ENCODE measurements at places on chromosomes 1 and 21. TPM values are rescaled to one million over a fixed set of nuclear protein-coding genes. Genes with fewer than 3 reads are reported as not detected.

Gene PDE4DIP
- 163 TPM for total RNA-seq

Gene NRDC
- 118 TPM for total RNA-seq

Gene HTR6
- total RNA-seq, result not detected

Gene MIB2
- 88.7 TPM for total RNA-seq

Gene ERICH3
- total RNA-seq, result not detected

Gene ZBTB8B
- not detected for total RNA-seq

Gene SLAMF1
- 1.6 TPM for total RNA-seq

Gene KRTAP13-2
- total RNA-seq, result not detected

Gene LCE1C
- total RNA-seq, result not detected

Gene CFHR3
- 0.23 TPM for total RNA-seq

GRCh38 chr1:53643041-53643880 lies 95.7 kb downstream of the GLIS1 start:
- no peak overlapping the region for H3K4me3 ChIP-seq
- no peak overlapping the region for H3K27ac ChIP-seq
- H3K4me1 ChIP-seq, result no peaks in the 10 kb centered on the region
- no peaks in the 10 kb centered on the region for H3K36me3 ChIP-seq

- DNase-seq, result no peak
- H3K36me3 ChIP-seq, result peaks cover 10% of the 10 kb centered on the region
- no peak overlapping the region for H3K4me3 ChIP-seq
- H3K27ac ChIP-seq, result no peak overlapping the region
- no peaks in the 10 kb centered on the region for H3K27me3 ChIP-seq
- no peaks in the 10 kb centered on the region for H3K4me1 ChIP-seq
These were observed 40.1 kb downstream of the SORT1 start for GRCh38 chr1:109357616-109358015.

DNA sequence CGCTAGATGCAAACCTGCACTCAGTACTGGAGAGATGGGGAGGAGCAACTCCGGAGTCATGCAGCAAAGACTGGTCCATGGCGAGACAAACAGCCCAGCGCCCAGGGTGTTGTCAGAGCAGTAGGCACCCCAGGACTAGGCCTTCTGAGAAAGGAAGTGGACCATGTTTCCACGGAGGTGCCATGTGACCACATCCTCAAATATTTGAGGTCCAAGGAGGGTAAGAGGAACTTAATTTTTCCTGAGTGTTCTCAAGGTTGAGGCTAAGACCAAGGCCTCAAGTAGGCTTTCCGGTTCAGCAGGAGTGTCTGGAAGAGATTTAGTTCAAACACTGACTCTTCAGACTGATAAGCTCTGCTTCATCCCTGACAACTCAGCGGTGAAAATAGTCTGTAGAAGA lies 186.2 kb downstream of the RHOU start:
- no peak overlapping the region for H3K4me3 ChIP-seq
- H3K4me1 ChIP-seq, result peaks cover 16% of the 10 kb centered on the region
- no peak overlapping the region for H3K27ac ChIP-seq
- H3K27me3 ChIP-seq, result no peaks in the 10 kb centered on the region
- no peak for DNase-seq
- no peaks in the 10 kb centered on the region for H3K36me3 ChIP-seq

GRCh38 chr1:237042526-237042891 lies 525 bp downstream of the RYR2 start:
- H3K4me1 ChIP-seq, result peaks cover 8% of the 10 kb centered on the region
- H3K27ac ChIP-seq, result peak overlapping the region; percentile 17
- H3K27me3 ChIP-seq, result peaks cover 43% of the 10 kb centered on the region
- no peaks in the 10 kb centered on the region for H3K36me3 ChIP-seq
- no peak for DNase-seq

- no peak overlapping the region for H3K4me3 ChIP-seq
- no peak for DNase-seq
- no peaks in the 10 kb centered on the region for H3K4me1 ChIP-seq
These were observed 58.1 kb upstream of the SH3GLB1 start for GRCh38 chr1:86646256-86646655.

DNA sequence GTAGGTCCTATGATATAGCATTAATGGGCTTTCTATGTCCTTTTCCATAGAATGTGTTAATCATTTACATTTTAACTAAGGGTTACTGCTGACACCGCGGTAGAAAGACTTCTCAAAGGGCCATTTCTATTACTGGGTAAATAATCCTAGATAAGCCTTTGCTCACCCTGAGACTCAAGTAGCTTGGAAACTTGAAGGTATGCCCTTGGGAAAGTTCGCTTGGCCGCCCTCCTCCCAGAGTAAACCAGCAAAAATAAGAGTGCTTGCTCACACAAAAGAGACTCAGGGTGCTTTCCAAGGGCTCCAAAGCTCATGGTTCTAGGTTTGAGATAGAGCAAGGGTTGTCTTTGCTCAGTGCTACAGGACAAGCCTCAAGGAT lies 85.8 kb upstream of the TMPRSS2 start:
- H3K27me3 ChIP-seq, result no peaks in the 10 kb centered on the region
- H3K4me3 ChIP-seq, result no peak overlapping the region
- H3K4me1 ChIP-seq, result peaks cover 4% of the 10 kb centered on the region
- peak overlapping the region; percentile 79 for H3K27ac ChIP-seq
- H3K36me3 ChIP-seq, result no peaks in the 10 kb centered on the region
- DNase-seq, result peak; percentile 74

DNA sequence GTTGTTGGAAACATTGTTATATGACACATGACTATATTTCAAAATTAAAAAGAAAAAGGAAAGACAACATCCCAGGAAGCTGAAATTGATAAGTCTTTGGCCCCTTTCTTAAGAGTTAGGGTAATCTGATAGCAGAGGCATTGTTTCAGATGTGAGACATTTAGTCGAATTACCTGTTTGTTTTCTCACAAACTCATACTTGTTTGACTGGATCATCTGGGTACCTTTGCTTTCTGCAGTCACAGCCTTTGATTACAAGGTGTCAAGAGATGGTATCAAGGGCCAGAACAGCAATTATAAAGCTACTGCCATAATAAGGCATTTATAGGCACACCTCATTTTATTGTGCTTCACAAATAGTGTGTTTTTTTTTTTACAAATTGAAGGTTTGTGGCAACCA lies 136.3 kb downstream of the DUSP10 start:
- no peaks in the 10 kb centered on the region for H3K4me1 ChIP-seq
- no peaks in the 10 kb centered on the region for H3K36me3 ChIP-seq
- H3K4me3 ChIP-seq, result no peak overlapping the region
- no peak overlapping the region for H3K27ac ChIP-seq

DNA sequence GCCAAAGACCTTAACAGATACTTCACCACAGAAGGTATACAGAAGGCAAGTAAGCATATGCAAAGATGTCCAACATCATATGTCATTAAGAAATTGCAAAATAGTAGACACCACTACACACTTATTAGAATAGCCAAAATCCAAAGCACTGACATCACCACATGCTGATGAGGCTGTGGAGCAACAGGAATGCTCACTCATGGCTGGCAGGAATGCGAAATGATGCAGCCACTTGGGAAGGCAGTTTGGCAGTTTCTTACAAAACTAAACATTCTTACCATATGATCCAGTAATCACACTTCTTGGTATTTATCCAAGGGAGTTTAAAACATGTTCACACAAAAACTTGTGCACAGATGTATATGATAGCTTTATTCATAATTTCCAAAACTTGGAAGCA lies 261.2 kb upstream of the AJAP1 start:
- no peak for DNase-seq
- no peaks in the 10 kb centered on the region for H3K27me3 ChIP-seq
- no peak overlapping the region for H3K27ac ChIP-seq

- no peaks in the 10 kb centered on the region for H3K4me1 ChIP-seq
- no peaks in the 10 kb centered on the region for H3K36me3 ChIP-seq
- no peak overlapping the region for H3K27ac ChIP-seq
- peaks cover 3% of the 10 kb centered on the region for H3K27me3 ChIP-seq
- H3K4me3 ChIP-seq, result no peak overlapping the region
- no peak for DNase-seq
These were observed 32.1 kb upstream of the PLA2G5 start for GRCh38 chr1:20037877-20038276.

- H3K4me3 ChIP-seq, result no peak overlapping the region
- H3K27ac ChIP-seq, result no peak overlapping the region
- no peaks in the 10 kb centered on the region for H3K4me1 ChIP-seq
- no peaks in the 10 kb centered on the region for H3K36me3 ChIP-seq
- DNase-seq, result no peak
- H3K27me3 ChIP-seq, result no peaks in the 10 kb centered on the region
These were observed 218.8 kb upstream of the CAMK1G start for GRCh38 chr1:209364716-209365115.

- H3K27me3 ChIP-seq, result no peaks in the 10 kb centered on the region
- H3K4me3 ChIP-seq, result peak overlapping the region; percentile 64
- peak; percentile 90 for DNase-seq
- peaks cover 18% of the 10 kb centered on the region for H3K4me1 ChIP-seq
- H3K36me3 ChIP-seq, result no peaks in the 10 kb centered on the region
These were observed 10.9 kb upstream of the BOLA1 start for GRCh38 chr1:149888247-149888998.

GRCh38 chr1:178262120-178262500 lies 168.2 kb downstream of the RASAL2 start:
- H3K36me3 ChIP-seq, result no peaks in the 10 kb centered on the region
- no peaks in the 10 kb centered on the region for H3K27me3 ChIP-seq
- no peak overlapping the region for H3K4me3 ChIP-seq
- H3K27ac ChIP-seq, result no peak overlapping the region

DNA sequence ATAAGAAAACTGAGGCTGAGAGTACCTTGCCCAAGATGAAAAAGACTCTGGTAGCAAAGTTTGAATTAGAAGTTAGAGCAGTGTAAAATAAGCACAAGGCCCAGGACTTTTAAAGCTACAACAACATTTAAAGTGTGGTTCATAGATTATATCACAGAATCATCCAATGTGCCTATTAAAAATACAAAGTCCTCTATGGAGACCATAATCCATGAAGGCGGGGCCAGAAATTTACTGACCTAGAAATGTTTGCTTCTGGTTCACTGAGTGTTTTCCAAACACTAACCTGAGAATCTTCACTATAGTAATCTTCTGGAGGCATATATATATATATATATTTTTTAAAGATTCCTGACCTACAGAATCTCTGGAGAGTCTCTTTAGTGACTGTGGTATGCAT lies 12.3 kb downstream of the DEPDC1 start:
- DNase-seq, result no peak
- H3K36me3 ChIP-seq, result no peaks in the 10 kb centered on the region
- no peak overlapping the region for H3K4me3 ChIP-seq
- H3K27ac ChIP-seq, result no peak overlapping the region
- no peaks in the 10 kb centered on the region for H3K27me3 ChIP-seq

- no peak for DNase-seq
- no peak overlapping the region for H3K4me3 ChIP-seq
- H3K27me3 ChIP-seq, result peaks cover 9% of the 10 kb centered on the region
- H3K36me3 ChIP-seq, result no peaks in the 10 kb centered on the region
- no peaks in the 10 kb centered on the region for H3K4me1 ChIP-seq
These were observed 51.1 kb upstream of the OLIG2 start for GRCh38 chr21:32974653-32975052.

Measured in upper lobe of right lung (tissue), 1 donor.